ENCODE measurements at places on chromosomes 3 and 15. TPM values are rescaled to one million over a fixed set of nuclear protein-coding genes. Genes with fewer than 3 reads are reported as not detected.
A peak's percentile ranks its signal among the peaks of the same experiment; 100 is the strongest.

Gene ACOX2
- not detected for total RNA-seq

Gene ADGRG7
- total RNA-seq: under 0.01 TPM

- no peak for DNase-seq
Measured at GRCh38 chr3:149534671-149535332, 60.3 kb downstream of the TM4SF4 start.

DNA sequence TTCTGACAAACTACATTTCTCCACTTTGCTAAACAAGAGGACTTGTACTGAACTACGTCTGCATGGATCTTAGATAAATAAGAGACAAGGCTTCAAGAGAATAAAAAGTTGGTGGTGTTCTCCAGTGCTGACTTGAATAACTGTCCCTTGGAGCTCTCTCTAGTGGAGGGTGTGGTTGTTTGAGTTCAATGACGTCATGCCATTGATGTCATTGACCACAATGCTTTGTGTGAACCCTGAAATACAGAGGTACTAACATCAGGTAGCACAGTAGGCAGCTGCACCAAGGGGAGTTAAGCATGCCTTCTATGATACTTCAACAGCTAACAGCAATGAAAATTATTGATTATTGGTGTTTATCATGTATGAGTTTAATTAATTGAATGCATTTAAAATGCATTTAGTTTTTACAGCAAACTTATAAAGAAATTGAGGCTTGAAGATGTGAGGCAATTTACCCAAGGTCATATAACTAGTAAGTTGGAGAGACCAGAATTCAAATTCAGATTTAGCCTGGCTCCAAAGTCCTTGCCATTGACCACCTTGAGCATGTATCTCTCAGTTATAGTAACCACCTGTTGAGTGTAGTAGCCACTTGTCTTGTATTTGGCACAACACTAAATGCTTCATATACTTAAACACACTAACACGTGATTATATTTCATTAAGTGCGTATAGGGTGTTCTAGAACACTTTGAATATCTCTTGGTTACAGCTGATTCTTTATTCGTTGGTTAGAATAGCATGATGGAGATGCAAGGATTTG lies 126.0 kb upstream of the ANKRD28 start:
- peak; percentile 53 for DNase-seq

DNA sequence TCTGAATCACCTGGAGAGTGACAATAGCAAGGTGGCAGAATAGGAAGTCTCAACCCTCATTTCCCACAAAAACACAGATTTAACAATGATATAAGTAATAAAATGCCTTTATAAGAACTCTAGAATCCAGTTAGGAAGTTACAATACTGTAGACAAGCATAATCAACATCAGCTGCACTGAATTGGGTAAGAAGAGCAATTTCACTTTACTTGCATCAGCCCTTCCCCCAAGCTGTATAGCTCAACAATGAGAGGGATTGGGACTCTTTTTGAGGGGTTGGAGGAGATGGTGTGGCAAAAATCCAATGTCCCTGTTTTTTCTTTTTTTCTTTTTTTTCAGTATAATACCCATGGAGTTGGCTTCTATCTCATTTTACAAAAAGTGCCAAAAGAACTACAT lies 63.1 kb downstream of the SERP1 start:
- no peak for DNase-seq

- no peak for DNase-seq
Measured at GRCh38 chr15:31235311-31236183, 91.1 kb upstream of the KLF13 start.
